ENCODE measurements at places on chromosomes 16 and 17. TPM values are rescaled to one million over a fixed set of nuclear protein-coding genes. Genes with fewer than 3 reads are reported as not detected.

- DNase-seq: no peak
Observed at GRCh38 chr16:745739-746138, 4.9 kb upstream of the CIAO3 start.

GRCh38 chr17:50624321-50624934, 10.3 kb upstream of the ABCC3 start:
- DNase-seq: no peak

DNA sequence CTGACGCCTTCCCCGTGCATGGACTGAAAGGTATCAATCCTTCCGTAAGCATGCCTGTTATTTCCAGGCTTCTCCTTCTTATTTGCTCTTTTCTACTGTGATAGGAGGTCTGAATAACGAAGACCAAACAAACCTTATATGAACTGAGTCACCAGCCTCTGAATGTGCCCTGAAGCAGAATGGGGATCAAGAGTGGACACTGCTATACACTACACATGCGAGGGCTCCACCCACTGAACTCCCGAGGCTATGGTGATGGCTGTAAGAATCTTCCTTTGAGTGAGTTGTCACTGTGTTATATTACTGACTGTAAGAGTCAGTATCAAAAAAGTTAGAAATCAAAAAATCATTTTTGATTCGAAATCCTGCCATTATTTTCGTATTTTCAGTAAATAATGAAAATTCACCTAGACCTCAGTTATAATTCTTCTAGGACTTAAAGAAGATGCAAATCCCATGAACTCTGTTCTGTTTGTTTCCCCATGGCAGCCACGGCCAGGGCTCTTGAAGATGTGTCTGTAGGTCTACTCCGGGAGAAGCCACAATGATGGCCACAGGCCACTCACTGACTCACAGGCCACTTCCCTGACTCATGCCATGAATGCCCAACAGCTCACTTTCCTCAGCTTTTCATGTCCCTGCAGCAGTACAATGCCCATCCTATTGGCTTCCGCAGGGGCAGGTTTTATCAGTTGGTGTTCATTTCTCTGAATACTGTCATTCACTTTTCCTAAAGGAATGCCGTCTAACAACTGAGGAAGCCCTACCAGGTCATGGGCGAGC, 54.7 kb downstream of the ZZEF1 start:
- DNase-seq: no peak

Gene KRT12
- not detected for total RNA-seq

DNA sequence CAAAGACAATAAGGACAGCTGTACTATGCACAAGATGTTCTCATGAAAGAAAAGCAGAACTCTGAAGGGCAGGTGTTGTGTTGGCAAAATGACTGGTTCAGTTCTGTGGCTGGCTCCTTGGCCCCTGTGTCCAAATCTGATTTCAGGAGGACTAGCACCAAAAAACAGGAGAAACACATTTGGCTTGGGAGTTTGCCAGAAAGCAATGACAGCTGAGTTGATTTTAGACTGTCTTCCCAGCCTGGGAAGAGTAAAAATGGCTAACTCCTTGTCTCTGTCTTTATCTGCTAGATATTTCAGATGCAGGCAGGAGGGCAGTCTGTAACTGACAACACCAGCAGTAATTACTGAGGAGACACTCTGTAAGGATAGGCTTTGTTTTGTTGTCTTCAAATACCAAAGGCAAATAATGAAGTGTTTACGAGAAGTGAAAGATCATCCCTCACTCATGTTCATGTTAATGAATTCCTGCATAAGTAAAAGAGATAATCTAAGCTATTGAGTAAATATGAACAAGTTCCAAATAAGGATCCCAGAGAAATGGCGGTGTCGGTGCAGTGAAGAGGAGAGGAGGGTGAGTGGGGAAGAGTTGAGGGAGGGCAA, 989.0 kb downstream of the CDH11 start:
- DNase-seq: peak; percentile 1

DNA sequence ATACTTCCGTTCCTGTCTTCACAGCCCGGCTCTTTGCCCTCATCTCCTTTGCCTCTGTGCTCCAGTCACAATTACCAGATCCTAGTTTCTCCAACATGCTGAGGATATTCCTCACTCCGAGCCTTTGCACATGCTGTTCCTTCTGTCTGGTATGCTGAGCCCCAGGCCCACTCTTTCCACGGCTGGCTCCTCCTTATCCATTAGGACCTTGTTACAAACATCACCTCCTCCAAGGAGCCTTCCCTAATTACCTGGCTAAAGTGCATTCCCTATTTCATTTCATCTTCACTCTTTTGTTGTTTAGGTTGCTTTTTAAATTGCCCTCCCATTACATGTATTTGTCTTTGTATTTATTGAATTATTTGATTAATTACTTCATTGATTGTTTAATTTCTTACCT, 14.9 kb upstream of the ADGRG1 start:
- DNase-seq: no peak
